ENCODE measurements at places on chromosomes 6 and 20. TPM values are rescaled to one million over a fixed set of nuclear protein-coding genes. Genes with fewer than 3 reads are reported as not detected.

GRCh38 chr6:48016020-48016755, 94.8 kb downstream of the PTCHD4 start:
- H3K27me3 ChIP-seq, result no peaks in the 10 kb centered on the region
- H3K27ac ChIP-seq, result no peak overlapping the region
- H3K4me1 ChIP-seq, result no peaks in the 10 kb centered on the region

DNA sequence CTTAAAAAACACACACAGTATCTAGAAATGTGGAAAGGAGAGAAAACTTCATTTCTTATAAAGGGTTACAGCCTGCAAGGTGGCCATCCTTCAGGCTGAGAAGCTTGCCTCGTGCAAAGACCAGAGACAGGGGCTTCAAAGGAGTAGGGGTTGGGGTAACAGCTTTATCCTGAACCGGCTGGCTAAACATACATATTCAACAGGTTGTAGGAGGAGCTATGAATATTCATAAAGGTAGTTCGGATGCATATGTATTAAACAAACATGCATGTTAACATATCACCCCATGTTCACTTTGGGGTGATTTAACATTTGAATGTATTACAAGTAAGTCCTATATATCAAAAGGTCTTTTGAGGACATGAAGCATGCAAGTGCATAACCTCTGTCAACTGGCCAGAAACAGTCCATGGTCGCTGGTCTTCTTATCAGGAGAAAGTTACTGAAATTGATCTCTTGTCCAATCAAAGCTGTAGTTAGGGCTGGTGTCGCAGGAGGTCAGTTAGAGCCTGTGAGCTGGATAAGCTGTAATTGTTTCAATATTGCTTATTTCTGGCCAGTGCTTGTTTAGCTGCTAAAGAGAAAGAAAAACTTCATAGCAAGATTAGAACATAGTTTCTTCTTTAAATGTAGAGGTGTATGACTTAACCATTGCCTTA, 2.3 kb upstream of the STMND1 start:
- no peak for DNase-seq
- H3K36me3 ChIP-seq, result no peaks in the 10 kb centered on the region
- no peak overlapping the region for H3K27ac ChIP-seq
- no peaks in the 10 kb centered on the region for H3K27me3 ChIP-seq
- peaks cover 2% of the 10 kb centered on the region for H3K4me1 ChIP-seq

DNA sequence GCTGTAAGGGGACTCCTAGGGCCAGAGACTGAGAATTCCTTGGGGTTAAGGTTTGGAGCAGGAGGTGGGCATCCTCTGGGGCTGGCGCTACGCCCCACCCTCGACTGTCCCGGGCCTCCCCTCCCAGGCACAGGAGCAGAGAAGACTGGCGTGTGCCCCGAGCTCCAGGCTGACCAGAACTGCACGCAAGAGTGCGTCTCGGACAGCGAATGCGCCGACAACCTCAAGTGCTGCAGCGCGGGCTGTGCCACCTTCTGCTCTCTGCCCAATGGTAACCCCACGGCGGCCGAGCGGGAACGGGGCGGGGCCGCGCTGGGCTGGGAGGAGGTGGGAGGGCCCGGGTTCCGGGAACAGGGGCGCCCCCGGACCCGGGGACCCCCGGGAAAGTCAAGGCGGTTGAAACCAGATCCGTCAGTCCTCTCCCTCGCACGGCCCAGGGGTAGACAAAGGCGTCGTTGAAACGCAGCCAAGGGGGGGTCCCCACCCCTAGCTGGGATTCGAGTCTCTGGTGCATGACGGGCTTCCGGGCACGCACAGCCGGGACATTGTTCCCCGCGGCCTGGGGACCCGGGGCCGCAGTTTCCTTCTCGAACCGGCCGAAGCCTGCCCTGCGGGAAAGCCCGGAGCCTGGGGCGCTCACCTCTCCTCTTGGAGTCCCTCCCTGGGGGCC, 844 bp downstream of the WFDC2 start:
- H3K36me3 ChIP-seq, result no peaks in the 10 kb centered on the region
- no peak overlapping the region for H3K27ac ChIP-seq
- DNase-seq, result no peak
- peak overlapping the region; percentile 43 for H3K4me3 ChIP-seq
- no peaks in the 10 kb centered on the region for H3K27me3 ChIP-seq
- no peaks in the 10 kb centered on the region for H3K4me1 ChIP-seq

DNA sequence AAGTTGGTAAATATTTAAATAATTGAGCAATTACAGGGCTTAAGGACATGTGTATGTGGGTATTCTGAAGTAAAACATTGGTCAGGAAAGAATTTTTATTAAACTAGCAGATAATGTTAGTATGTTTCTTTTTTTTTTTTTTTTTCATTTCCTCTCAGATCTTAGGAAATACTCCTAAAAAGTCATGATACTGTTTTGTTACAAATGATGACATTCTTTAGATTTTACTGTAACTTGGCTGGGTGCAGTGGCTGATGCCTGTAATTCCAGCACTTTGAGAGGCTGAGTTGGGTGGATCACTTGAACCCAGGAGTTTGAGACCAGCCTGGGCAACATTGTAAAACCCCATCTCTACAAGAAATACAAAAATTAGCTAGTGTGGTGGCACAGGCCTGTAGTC, 41.5 kb downstream of the CDC40 start:
- no peak overlapping the region for H3K4me3 ChIP-seq
- H3K4me1 ChIP-seq, result no peaks in the 10 kb centered on the region
- no peak overlapping the region for H3K27ac ChIP-seq
- H3K27me3 ChIP-seq, result no peaks in the 10 kb centered on the region

- no peak for DNase-seq
- no peak overlapping the region for H3K27ac ChIP-seq
- no peaks in the 10 kb centered on the region for H3K4me1 ChIP-seq
- H3K27me3 ChIP-seq, result no peaks in the 10 kb centered on the region
- H3K36me3 ChIP-seq, result no peaks in the 10 kb centered on the region
Observed at GRCh38 chr20:57223648-57224489, 42.6 kb downstream of the BMP7 start.

Gene ZNF184
- 10.3 TPM for total RNA-seq

Gene VEGFA
- total RNA-seq, result 123 TPM

Gene PDE7B
- total RNA-seq, result 21.6 TPM

Data from ovary (tissue), 10 donors.